ENCODE measurements at places on chromosomes 4 and X.

GRCh38 chr4:141686146-141686775, 49.9 kb downstream of the IL15 start:
- no peak for DNase-seq

DNA sequence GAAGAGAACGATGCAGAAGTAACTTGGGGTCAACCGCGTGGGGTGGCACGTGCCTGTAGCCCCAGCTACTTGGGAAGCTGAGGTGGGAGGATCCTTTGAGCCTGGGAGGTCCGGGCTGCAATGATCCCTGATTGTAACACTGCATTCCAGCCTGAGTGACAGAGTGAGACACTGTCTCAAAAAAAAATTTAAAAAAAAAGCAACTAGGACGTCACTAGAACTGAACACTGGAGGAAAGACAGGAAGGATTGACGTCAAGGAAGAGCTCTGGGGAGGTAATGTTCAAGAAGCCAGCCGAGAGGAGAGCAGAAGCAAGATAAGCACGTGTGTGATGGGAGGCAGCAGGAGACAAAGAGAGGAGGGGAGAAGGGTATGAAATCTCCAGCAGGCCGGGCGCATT, 28.7 kb downstream of the S100G start:
- no peak for DNase-seq

DNA sequence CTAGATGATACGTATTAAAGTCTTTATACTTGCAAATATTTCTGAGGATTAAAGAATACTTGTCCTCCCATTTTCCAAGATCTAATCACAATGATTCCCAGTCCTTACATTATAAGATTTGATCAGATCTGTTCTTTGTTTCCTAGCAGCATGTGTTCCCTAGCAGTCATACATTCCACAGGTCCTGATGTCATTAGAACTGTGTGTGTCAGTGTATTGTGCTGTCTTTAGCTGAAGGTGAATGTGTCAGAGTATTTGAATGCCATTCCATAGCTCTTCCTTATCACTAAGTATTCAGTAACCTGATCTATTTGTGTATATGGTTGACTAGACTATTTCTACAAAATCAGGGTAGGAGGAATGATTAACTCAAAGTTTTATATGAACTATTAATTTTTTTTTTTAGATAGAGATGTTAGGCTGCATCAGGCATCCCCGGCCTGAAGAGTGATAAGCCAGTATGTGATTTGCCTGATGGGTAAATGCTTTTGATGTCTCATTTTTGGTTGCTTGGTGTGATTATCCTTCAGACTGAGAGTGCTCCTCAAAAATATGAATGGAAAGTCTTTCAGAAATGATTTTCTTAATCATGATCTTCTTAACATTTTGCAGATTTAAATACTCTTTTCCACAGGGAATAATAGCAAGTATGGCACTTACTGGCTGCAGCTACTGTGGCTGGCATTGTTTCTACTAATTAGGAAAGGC, 4.4 kb downstream of the ADGRL3 start:
- DNase-seq, result no peak

- no peak for DNase-seq
Observed at GRCh38 chr4:128793859-128794672, 15.4 kb upstream of the JADE1 start.

GRCh38 chr4:16627999-16628398, 270.4 kb downstream of the LDB2 start:
- no peak for DNase-seq

DNA sequence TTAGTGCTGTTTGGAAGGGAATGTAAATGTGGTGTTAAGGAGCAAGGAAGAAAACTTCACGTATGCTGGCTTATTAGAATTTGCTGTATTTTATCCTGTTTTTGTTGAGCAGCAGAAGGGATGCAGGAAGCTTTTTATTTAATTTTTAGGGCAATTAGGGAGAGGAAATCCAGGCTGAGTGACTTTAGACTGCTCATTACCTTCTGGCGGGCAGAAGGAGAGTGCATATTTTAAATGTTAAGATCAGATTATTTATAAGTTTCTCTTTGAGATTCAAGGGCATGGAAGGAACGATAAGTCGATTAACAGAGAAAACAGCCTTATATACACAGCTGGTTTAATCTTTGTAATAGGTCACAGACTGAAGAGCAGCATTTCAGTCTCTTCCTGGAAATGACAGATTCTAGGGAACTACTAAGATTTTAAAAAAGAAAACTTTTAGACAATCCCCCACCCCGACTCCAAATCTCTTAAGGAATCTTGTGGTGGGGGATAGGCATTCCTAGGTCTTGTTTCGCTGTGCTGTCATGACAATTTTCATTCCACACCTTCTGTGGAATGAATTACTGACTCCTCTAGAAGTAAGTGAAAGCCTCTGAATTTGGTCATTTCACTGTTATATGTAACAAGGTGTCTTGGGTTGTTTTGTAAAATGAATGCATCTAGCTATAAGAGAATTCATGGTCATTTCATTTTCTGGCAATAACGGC, 402.5 kb downstream of the RAPGEF2 start:
- no peak for DNase-seq

- no peak for DNase-seq
Observed at GRCh38 chr4:161990721-161991120, 173.1 kb downstream of the FSTL5 start.

GRCh38 chr4:36010397-36010929, 233.9 kb downstream of the ARAP2 start:
- no peak for DNase-seq

DNA sequence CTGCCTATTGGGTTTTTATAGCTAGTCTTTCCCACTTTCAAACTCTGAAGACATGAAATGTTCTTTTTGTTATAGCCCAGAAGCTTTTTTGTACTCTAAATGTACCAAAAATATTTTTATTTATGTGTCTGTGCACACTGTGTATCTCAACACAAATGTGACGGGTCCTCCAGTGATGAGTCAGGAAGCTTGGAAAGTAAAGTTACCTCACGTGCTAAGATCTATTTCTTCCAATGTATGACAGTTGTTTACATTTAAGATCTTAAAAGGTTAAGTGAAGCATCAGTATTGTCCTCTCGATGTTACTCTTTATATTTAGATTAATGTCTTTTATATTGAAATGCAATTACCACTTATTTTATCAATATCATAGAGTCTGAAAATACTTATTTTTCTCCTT, 29.1 kb upstream of the PRSS12 start:
- no peak for DNase-seq

- no peak for DNase-seq
Observed at GRCh38 chrX:100090931-100091330, 319.1 kb downstream of the PCDH19 start.

- no peak for DNase-seq
Observed at GRCh38 chrX:45324941-45325340, 124.3 kb upstream of the DIPK2B start.

DNA sequence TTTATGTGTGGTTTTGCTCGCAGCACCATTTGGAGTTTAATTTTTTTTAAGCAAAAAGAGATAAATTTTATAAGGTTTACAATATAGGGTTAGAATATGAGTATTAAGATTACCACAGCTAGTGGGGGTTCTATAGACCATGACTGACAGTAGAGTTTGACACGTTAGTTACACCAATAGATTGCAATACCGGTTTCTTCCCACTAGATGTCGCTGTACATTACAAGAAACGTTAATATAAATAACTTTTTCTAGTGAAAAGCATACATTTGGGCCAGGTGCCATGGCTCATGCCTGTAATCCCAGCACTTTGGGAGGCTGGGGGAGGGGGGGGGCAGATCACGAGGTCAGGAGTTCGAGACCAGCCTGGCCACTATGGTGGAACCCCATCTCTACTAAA, 433.6 kb downstream of the MAGEB5 start:
- DNase-seq, result no peak

GRCh38 chr4:58265734-58266133, 1155.5 kb upstream of the IGFBP7 start:
- DNase-seq, result no peak

- DNase-seq, result no peak
Observed at GRCh38 chr4:83128240-83128929, 13.9 kb upstream of the PLAC8 start.

- DNase-seq, result no peak
Observed at GRCh38 chr4:139555705-139556070, 331 bp downstream of the SETD7 start.

- DNase-seq, result no peak
Observed at GRCh38 chr4:176548571-176548970, 228.8 kb downstream of the SPCS3 start.

DNA sequence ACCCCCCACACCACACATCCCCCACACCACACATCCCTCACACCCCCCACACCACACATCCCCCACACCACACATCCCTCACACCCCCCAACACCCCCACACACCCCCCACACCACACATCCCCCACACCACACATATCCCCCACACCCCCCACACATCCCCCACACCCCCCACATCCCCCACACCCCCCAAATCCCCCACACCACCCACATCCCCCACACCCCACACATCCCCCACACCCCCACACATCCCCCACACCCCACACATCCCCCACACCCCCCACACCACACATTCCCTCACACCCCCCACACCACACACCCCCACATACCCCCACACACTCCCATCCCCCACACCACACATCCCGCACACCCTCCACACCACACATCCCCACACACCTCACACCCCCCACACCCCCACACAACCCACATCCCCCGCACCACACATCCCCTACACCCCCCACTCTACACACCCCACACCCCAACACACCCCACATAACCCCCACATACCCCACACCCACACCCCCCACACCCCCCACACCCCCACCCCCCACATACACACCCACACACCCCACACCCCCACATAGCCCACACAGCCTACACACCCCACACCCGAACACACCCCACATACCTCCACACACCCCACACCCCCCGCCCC, 172.9 kb downstream of the DCLK2 start:
- no peak for DNase-seq

DNA sequence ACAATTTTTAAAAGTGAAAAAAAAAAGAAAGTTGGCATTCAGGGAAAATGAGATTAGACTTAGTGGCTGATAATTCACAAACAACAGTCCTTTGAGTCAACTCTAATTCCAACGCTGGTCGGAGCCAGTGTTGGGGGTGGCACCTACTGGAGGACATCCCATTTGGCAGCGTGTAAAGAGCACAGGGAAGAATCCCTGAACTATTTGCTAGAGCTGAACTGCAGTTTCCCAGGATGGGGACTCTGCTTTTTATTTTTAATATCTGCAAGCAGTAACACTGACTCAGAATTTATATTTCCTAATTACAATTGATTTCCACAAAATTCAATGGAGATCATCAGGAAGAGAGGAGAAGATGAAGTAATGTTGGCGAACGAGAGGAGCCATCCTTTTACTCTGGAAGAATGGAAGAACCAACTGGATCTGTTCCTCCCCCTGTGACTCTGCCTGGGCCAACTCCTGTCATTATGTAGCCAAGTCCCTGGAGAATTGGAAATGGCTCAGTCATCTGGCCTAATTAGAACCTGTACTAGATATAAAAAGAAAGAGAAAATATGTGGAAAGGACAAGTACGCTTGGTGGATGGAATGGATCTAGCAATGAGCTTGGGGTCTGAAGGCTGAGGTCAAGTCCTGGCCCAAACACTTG, 76.7 kb downstream of the IRF2 start:
- no peak for DNase-seq

- DNase-seq, result no peak
Observed at GRCh38 chr4:135552131-135552530, 1350.5 kb upstream of the PABPC4L start.

GRCh38 chr4:75950213-75950815, 9.5 kb upstream of the NAAA start:
- no peak for DNase-seq

DNA sequence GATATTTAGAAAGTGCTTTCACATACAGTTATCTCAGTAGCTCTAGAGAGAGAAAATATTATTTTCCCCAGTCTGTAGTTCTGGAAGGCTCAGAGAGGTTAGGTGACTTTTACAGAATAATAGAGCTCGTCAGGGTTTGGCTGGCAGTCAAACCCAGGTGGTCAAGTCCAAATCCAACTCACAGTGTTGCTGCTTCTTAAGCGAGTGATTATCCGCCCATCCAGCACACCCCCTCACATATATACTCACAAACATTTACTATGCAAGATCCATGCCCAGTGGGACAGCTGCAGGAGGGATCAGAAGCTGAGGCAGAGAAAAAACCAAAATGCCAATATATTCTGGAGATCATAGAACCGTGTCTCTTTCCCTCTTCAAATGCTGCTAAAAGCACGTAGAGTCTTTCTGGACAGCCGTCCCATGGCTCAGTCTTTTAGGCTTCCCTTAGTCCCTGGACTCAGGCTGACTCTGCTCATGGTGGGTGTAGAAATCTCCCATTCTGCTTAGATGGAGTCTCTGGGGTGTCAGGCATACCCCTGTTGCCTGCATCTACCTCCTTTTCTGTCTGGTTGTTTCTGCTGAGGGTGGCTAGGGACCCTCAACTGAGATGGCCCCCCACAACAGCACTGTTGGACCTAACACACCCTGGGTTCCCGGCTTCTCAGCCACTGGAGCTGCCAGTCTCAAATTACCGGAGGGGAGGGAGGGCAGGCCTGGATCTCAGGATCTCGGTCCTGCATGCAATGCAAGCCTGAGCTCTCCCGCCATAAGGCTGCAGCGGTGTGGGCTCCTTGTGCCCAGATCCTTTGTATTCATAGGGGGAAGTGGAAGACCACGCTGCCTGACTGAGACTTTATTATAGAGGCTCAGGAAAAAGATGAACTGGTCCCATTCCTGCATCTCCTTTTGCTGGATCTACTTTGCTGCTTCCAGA, at the start of gene CHRNA9:
CHRNA9 (plus strand) TSS at position 743 of the 934 bp plus-strand sequence; CDS start at position 878, 135 bp downstream.
- no peak for DNase-seq

DNA sequence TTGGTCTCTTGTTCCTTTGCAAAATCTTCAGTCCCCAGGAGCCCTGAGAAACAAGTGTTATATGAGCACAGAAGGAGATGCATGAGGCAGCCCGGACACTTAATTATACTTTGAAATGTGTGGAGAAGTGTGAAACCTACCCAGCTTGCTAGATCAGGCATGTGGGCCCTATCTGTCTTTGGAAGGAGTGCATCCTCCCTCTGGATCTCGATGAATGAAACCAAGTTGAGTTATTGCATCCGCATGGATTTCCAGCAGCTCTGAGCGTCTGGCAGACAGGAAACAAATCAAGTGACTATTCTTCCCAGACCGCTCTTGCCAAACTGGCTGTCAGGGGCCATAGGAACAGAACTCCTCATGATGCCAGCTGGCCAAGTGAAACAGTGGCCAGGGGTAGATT, 19.6 kb upstream of the SOWAHD start:
- DNase-seq, result no peak

GRCh38 chrX:141662781-141663180, 35.8 kb downstream of the SPANXD start:
- no peak for DNase-seq

GRCh38 chrX:54808109-54808604, 612 bp downstream of the MAGED2 start:
- no peak for DNase-seq

DNA sequence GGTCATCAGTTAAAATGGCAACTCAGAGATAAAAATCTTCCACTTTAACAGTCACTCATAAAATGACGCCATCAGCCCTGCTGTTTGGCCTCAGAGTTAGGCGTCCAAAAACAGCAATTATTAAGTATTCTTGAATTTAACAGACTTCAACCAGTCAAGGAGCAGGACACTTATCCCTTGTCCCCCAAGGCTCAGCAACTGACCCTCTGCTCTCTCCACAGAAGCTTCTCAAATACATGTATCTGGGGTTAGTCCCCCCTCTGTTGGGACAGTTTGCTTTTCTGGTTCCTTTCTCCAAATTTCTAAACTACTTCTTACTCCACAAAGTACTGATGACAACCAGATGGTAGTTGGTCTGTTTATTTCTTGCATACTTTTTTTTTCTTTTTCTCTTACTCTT, 54.4 kb downstream of the SOD3 start:
- DNase-seq, result no peak
